GM23248 (cell line): ENCODE measurements at places on chromosomes 13 and 19.

- H3K27ac ChIP-seq, result no peak overlapping the region
- peaks cover 17% of the 10 kb centered on the region for H3K4me1 ChIP-seq
- H3K36me3 ChIP-seq, result peaks cover 10% of the 10 kb centered on the region
- no peaks in the 10 kb centered on the region for H3K27me3 ChIP-seq
- DNase-seq, result no peak
- H3K4me3 ChIP-seq, result no peak overlapping the region
Observed at GRCh38 chr13:26623125-26623524, 65.6 kb downstream of the WASF3 start.

DNA sequence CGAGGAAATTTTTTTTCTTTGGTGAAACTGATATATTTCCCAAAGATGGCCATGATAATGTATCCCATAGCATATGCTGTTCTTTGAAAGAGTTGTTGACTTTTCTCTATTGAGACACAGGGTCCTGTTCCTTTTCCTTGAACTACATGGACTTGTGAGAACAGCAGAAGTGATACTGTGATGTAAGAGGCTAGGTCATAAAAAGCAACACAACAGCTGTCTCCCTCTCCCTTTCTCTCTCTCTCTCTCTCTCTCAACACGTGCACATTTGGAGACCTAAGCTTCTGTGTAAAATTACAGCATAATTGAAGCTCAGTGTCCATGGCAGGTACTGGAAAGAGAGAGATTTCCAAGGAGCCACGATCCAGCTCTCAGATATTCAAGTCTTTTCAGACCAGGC, 1712.4 kb downstream of the EFNB2 start:
- no peaks in the 10 kb centered on the region for H3K4me1 ChIP-seq
- DNase-seq, result no peak
- H3K4me3 ChIP-seq, result no peak overlapping the region
- no peaks in the 10 kb centered on the region for H3K27me3 ChIP-seq

DNA sequence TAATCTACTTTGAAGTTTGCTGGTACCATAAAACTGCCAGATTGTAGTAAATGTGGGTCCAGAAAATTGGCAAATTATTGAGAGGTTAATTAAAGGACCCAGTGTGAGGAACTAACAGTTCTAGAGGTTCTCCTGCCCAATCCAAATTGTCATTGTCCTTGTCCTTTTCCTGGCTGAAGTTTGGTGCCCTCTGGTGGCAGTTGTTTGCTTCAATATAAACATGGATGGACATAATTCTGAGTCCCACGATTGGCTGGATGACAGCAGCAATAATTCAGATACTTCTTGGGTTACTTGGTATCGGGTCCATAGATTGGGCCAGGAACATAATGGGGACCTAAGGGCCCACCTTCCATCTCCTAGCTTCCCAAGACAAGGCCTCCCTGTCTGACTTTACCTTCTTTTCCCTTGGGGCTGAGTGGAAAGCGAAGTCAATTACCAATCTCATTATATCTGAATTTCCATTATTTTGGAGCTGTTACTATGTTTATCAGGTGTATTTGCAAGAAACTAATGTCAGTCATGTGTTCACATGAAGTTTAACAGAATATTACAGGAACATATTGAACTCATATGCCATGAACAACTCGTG, 33.8 kb upstream of the GARRE1 start:
- H3K27ac ChIP-seq, result no peak overlapping the region
- peaks cover 29% of the 10 kb centered on the region for H3K4me1 ChIP-seq
- DNase-seq, result peak; percentile 72

GRCh38 chr19:46513461-46514236, 18.0 kb upstream of the PNMA8B start:
- no peaks in the 10 kb centered on the region for H3K36me3 ChIP-seq
- no peak overlapping the region for H3K4me3 ChIP-seq
- peak overlapping the region; percentile 31; the same call in 1 of the 2 replicates for H3K27ac ChIP-seq
- H3K4me1 ChIP-seq, result peaks cover 7% of the 10 kb centered on the region; the same call in 1 of the 2 replicates

DNA sequence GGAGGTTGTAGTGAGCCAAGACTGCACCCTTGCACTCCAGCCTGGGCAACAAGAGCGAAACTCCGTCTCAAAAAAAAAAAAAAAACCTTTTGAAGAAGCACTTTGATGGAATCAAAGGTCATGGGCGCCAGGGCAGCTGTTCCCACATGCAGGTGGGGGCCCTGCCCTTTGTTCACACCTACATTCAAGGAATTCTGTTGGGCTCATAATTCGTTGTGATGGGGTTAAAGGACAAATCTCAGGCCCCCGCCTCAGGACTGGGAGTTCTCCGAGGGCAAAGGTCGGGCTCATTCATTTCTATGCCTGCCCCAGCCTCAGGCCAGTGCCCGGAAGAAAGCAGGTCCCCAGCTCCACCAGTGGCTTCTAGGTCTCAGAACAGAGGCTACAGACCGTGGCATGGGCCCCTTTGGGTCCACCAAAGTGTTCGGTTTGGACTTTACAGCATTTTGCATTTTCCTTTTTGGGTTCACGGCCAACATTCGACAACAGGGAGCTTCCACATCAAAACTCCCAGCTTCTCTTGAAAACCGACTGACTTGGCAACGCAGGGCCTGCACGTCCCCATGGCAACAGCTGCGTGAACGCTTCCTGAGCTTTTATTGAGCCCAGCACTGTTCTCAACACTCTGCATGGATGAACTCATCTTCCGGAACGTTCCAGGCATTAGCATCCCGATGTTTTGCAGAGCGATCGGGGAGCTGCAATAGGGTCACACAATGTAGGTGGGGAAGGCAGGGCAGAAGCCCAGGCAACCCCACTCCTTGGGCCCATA, 10.1 kb upstream of the GTF2F1 start:
- no peaks in the 10 kb centered on the region for H3K27me3 ChIP-seq
- H3K4me1 ChIP-seq, result no peaks in the 10 kb centered on the region
- H3K4me3 ChIP-seq, result no peak overlapping the region
- no peak overlapping the region for H3K27ac ChIP-seq

- no peaks in the 10 kb centered on the region for H3K36me3 ChIP-seq
- DNase-seq, result no peak
- no peaks in the 10 kb centered on the region for H3K4me1 ChIP-seq
Observed at GRCh38 chr13:107034236-107034872, 466.4 kb upstream of the ARGLU1 start.

DNA sequence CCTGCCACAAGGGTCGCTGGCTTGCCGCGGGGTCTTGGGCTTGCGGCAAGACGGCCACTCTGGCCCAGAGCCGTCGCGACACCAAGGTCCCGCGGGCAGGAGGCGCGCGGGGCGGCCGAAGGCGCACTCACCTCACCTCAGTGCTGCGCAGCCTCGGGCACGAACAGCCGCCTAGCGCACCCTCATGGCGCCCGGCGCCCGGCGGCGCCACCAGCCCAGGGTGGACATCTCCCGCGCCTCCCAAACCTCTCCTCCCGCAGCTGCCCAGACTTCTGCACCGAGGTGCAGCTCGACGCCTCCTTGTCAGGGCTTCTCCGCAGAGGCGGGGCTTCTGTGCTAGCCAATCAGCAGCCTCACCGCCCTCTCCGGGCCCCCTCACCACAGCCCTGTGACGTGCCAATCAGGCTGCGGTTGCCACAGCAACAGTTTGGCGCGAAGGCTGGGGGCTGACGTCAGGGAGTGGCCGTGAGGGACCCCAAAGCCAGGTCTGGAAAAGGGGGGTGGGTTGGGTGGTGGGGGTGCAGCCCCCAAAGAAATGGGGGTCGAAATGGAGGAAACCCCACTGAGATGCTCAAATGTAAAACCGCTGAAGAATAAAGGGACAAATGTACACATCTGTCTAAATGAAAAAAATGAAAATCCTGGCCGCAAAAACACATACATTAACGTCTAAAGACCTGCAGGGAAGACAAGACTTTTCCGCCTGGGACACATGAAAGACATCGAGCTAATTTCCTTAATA, at the start of the genes PEG3 and ZIM2:
Gene PEG3 (minus strand): TSS at position 276 of the 742 bp plus-strand sequence. CDS start 16,071 bp downstream, outside the sequence.
Gene ZIM2 (minus strand): TSS at position 276 of the 742 bp plus-strand sequence. CDS start 16,449 bp downstream, outside the sequence.
- DNase-seq, result peak; percentile 35
- H3K27me3 ChIP-seq, result no peaks in the 10 kb centered on the region
- H3K36me3 ChIP-seq, result no peaks in the 10 kb centered on the region
- no peaks in the 10 kb centered on the region for H3K4me1 ChIP-seq
- peak within 1 kb of the TSS; percentile 48 for H3K27ac ChIP-seq
- peak within 1 kb of the TSS; percentile 62 for H3K4me3 ChIP-seq

GRCh38 chr13:98577836-98578285, 954 bp upstream of the STK24 start:
- peaks cover 45% of the 10 kb centered on the region for H3K4me1 ChIP-seq
- H3K27ac ChIP-seq, result peak overlapping the region; percentile 96
- H3K27me3 ChIP-seq, result no peaks in the 10 kb centered on the region
- peak overlapping the region; percentile 88 for H3K4me3 ChIP-seq
- DNase-seq, result no peak
- H3K36me3 ChIP-seq, result no peaks in the 10 kb centered on the region

DNA sequence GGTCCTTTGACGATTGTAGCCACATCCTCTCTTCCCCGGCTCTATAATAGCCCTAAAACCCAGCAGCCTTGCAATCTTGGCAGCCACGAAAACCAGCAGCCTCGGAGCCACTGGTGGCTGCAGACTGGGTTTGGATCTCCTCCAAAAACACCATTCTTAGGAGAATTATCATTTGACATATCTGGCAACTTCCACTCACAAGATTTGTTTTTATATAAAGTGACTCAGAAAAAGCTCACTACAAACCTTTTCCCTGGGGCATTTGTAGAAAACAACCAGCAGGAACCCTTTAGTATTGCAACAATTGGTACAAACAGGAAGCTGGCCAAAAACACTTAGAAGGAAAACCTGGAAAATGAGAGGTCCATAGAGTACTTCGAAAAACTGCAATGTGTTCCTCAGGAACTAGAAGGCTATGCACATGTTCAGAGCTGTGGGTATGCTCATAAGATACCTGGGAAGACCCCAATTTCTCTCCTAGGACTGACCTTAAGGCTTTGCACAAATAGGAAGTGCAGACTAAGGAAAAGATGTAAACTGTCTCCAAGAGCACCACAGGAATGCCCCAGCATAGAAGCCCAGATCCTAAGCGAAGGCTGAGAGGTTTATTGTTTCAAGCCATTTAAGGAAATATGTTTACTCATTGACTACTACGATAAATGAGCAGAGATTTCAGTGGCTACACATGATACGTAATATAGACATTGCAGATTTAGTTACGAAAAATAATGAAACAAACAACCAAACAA, 71.2 kb downstream of the MYO16 start:
- no peaks in the 10 kb centered on the region for H3K4me1 ChIP-seq
- H3K4me3 ChIP-seq, result no peak overlapping the region
- no peak overlapping the region for H3K27ac ChIP-seq
- no peaks in the 10 kb centered on the region for H3K27me3 ChIP-seq

DNA sequence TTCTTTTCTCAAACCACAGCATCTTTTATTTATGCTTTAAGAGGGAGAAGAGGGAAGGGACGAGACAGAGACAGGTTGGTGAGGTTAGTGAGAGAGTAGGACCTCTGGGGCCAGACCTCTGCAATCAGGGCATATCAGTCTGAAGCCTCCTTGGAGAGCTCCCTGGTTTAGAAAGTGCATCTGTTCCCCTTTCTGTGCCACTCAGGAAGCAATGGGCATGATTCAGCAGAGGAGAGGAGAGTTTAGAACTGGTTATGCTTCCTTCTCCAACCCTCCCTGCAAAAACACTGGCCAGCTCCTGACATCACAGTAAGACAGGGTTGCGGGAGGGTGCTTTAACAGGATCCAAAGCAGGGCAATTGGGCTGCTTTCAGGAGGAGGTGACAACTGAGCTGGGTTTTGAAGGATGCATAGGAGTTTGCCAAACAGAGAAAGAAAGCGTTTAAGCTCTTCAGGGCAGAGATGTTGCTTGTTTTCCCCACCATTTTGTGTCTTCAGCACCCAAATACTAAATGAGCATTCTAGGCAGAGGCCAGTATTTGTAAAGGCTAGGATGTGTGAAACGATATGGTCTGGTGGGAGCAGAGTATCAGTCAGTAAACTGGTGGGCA, 33.1 kb downstream of the CERS4 start:
- DNase-seq, result no peak
- H3K4me1 ChIP-seq, result peaks cover 6% of the 10 kb centered on the region
- H3K27me3 ChIP-seq, result no peaks in the 10 kb centered on the region
- H3K4me3 ChIP-seq, result no peak overlapping the region
- H3K27ac ChIP-seq, result no peak overlapping the region

DNA sequence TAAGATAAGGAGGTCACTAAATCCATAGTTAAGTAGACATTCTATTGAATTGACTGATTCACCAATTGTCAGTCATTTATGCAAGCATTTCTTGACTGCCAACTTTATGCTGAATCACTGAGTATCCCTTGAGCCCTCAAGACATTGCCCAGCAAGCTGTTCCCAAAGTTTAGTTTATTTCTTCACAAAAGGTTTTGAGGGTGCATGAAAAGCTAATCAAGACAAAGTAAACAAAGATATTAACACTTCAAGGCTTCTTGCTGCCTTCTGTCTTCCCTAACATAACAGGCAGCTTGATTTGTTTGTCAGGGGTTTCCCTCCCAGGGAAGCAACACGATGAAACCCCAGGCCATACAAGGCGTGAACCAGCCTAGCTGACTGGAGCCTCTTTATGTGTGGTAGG, 374.4 kb downstream of the SPRY2 start:
- H3K27me3 ChIP-seq, result no peaks in the 10 kb centered on the region
- no peaks in the 10 kb centered on the region for H3K36me3 ChIP-seq
- H3K4me1 ChIP-seq, result no peaks in the 10 kb centered on the region
- no peak overlapping the region for H3K4me3 ChIP-seq
- no peak overlapping the region for H3K27ac ChIP-seq

- no peak overlapping the region for H3K27ac ChIP-seq
- H3K4me3 ChIP-seq, result no peak overlapping the region
- no peak for DNase-seq
- H3K36me3 ChIP-seq, result no peaks in the 10 kb centered on the region
Observed at GRCh38 chr13:107993239-107993949, 221.9 kb downstream of the LIG4 start.

DNA sequence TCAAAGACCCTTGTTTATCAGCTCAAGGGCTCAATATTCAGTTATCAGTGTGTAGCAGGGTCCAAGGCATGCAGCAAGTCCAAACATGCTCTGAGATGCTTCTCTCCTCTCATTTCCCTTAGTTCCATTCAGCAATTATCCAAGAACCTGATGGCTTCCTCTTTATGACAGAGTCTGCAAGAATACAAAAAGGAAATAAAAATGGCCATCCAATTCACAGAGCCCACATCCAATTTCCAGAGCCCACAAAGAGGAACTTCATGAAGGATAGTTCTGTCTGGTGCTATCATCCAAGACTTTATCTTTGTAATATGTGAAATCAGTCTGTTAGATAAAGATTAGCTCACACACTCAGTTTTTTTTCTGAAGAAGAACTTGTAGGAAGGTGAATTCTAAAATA, 217.2 kb downstream of the LACC1 start:
- peaks cover 10% of the 10 kb centered on the region; the same call in 1 of the 2 replicates for H3K27me3 ChIP-seq
- H3K4me1 ChIP-seq, result no peaks in the 10 kb centered on the region
- H3K4me3 ChIP-seq, result no peak overlapping the region
- no peak overlapping the region for H3K27ac ChIP-seq

DNA sequence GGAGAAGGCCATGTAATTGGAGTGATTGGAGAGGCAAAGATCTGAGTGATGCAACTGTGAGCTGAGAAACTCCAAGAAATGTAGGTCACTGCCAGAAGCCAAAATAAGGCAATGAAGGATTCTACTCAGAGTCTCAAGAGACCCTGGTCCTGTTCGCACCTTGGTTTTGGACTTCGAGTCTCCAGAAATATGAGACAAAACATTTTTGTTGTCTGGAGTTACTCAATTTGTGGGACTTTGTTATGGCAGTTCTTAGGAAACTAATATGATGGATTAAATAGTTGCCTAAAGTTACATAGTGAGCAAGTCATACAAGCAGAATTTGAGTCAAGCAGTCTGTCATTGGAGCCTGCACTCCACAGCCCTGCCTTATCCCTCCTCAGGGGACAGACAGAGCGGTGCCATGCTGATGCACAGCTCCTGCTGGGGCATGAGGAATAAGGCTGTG, 104.2 kb downstream of the ITGBL1 start:
- peak; percentile 92 for DNase-seq
- H3K27me3 ChIP-seq, result no peaks in the 10 kb centered on the region
- H3K27ac ChIP-seq, result peak overlapping the region; percentile 93
- H3K4me1 ChIP-seq, result peaks cover 63% of the 10 kb centered on the region
- H3K4me3 ChIP-seq, result 0 out of 2 replicates have a peak overlapping the region, but pooled peaks have one; percentile 6

GRCh38 chr13:107466326-107467099, 748.8 kb downstream of the LIG4 start:
- DNase-seq, result peak; percentile 61
- no peak overlapping the region for H3K27ac ChIP-seq
